ENCODE measurements at places on chromosomes 3 and 15.

- DNase-seq: no peak
Measured at GRCh38 chr15:40595219-40595618, 1.2 kb downstream of the KNL1 start.

DNA sequence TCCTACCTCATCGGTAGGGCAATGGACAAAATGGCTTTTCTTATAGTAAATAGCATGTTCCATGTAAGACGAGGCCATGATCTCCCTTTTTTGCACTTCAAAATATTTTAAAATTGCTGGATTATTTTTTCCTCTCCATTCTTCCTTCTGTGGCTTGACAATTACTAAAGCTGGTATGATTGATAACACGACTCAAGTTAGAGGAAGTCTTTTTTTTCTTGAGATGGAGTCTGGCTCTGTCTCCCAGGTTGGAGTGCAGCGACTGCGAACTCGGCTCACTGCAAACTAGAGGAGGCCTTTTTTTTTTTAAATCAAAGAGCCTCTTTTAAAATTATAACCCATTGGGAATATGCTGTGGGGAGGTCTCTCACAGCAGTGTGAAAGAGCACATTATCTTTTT is 124.5 kb upstream of the TBL1XR1 start:
- DNase-seq: no peak

GRCh38 chr3:12447075-12447474 is 37.2 kb upstream of the TSEN2 start:
- no peak for DNase-seq

- DNase-seq: no peak
Measured at GRCh38 chr3:178170698-178171535, 365.3 kb upstream of the KCNMB2 start.

GRCh38 chr15:67914537-67915460 is 75.0 kb upstream of the RNU6-1 start:
- DNase-seq: no peak

DNA sequence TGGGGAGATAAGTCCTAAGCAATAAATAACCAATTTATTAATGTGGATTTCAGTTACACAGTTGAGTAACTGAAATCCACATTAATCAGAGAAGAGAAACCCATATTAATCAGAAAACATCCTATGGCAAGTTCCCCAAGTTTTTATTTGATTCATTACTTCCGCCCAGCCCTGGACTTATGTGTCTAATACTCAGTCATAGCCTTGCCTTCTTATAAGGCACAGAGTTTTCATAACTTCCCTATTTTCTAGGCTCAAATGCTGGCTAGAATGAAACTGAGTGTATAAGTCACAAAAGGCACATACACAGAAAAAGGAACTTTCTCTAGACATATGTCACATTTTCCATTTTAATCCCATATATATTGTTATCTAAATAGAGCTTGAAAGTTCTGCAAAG is 28.8 kb downstream of the CD47 start:
- DNase-seq: no peak

- peak; percentile 32 for DNase-seq
Measured at GRCh38 chr15:70559265-70560239, 203.8 kb downstream of the UACA start.

DNA sequence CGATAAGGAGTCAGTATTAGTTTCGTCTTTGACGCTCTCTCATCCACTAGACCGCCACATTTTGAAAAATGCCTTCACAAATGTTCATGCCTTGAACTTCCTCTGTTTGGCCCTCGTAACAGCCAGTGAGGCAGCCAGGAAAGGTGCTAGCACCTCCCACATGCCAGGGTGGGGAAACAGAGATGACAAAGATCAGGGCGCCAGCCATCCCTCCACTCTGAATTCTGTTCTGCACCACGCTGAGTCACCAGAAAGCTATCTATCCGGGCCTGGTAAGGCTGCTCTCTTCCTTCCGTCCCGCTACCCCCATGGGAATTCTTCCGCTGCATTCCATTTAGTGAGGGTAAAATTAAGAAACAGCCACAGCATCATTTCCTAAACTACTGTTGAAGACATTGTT is 31.3 kb upstream of the BCL2L10 start:
- DNase-seq: no peak

DNA sequence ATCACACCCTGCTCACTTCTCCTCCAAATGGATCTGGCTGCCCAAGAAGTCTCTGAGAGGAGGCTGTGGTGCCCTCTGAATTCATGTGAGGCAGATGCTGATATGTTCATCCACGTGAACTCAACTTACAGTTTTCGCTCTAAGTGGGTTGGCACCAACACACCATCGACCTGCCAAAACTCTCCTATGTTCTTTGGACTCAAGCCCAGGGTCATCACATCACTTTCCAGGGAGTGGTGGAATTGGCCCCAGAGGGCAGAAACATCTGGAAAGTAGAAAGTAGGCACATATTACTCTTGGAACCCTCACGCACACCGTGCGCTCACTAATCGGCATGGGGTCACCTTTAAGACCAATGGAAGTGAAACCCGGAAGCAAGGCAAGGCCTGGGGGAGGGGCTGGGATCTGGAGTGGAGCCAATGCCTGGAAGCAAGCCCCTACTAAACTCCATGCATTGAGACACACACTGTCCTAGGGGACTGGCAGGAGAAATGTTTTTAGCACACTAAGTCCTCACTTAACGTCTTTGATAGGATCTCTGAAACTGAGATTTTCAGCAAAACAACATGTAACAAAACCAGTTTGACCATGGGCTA is 41.4 kb downstream of the SSUH2 start:
- no peak for DNase-seq

- DNase-seq: no peak
Measured at GRCh38 chr3:9837701-9838582, 5.9 kb downstream of the RPUSD3 start.

- DNase-seq: no peak
Measured at GRCh38 chr15:31175484-31175883, 74.0 kb upstream of the TRPM1 start.

DNA sequence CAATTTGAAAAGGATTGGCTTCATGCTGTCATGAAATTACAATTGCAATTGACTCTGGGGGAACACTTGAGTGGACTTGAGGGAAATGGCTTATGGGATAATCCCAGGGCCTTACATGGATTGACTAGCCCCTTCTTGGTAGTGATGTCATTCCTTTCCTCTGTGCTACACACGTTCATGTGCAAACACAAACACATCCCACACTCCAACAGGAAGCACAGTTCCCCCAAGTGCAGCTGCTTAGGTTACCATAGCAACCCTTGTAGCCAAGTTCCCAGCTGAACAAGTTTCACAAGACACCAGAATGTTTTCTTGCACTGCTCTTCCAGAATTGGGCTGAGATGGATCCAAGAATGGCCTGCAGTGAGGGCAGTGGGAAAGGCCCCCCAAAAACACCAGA is 217.0 kb downstream of the ZNF621 start:
- DNase-seq: no peak

- DNase-seq: no peak
Measured at GRCh38 chr3:196886144-196886543, 18.4 kb downstream of the SENP5 start.

Measured in activated gamma-delta T cell treated with anti-CD3 and anti-CD28 coated beads, Interleukin-2, amount 50 U/mL, for 16 hours (primary cell).